NCI-H446 (cell line): ENCODE measurements at places on chromosomes 1 and 21.

GRCh38 chr1:8063298-8064036 is 37.4 kb upstream of the ERRFI1 start:
- DNase-seq, result no peak

DNA sequence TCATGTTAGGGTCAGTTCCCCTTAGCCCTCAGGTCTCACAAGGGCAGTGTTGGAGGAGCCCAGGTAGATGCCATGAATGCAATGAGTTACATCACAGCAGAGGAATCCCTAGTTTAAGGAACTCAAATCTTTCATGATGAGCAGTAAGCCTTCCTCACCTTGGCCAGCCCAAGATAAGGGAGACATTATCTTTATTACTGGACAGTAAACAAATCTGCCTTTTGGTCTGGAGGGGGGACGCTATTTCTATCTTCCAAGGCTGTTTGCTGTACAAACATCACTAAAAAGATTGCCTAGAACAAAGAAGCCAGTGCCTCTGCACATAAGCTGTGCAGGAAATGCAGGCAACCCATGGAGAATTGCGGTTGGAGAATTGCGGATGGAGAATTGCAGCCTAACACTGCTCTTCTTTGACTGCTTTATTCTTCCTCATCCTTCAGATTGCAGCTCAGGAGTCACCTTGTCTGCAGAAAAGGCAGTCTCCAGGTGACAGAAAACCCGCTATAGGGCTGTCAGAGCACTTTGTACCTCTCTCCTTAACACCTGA is 2.3 kb upstream of the CHI3L1 start:
- no peak for DNase-seq

- DNase-seq, result no peak
Observed at GRCh38 chr1:26768755-26769154, 19.0 kb upstream of the PIGV start.

DNA sequence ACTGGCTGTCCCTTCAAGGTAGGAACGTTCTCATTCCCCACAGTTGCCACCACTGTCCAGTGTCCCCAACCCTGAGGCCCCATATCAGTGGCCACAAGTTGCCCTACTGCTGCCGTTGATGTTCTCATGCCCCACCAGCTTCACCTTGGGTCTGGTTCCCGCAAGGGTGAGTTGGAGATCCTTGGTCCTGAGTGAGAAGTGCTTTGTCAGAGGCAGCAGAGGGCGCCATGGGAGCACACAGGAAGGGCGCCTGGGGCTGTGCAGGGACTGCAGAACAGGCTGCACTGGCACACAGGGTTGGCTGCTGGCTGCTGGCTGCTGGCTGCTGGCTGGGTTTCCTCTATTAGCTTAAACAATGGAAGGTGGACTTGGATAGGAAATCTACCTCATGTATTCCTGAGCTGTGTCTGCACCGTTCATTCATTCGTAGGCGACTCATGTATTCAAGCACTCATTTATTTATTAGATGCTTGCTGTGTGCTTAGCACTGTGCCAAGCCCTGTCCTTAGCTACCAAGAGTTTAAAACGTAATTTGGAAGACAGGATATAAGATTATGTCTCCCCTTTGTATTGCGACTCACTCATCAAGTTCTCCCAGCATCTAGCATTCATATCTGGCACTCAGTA is 2.1 kb upstream of the S100A9 start:
- peak; percentile 6 for DNase-seq
